ENCODE measurements at places on chromosomes 16 and 17.

DNA sequence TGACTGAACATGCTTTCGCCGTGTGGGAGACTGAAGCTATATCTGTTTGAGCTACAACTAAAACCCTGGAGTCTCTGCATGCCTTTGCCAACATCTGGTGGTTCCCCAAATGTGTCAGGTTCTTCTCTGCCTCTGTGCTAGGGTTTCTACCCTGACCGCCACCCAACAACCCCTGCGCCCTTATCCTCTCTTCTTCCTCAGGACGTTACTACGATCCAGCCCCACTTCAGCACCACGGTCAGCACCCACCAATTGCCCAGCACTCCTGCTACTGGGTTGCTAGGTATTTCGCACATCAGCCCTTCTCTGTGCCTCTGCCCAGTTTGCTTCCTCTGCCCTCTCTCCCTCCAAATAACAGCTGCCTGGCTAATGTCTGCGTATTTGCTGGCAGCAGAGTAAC lies 106.3 kb upstream of the HSBP1 start:
- no peak for DNase-seq

DNA sequence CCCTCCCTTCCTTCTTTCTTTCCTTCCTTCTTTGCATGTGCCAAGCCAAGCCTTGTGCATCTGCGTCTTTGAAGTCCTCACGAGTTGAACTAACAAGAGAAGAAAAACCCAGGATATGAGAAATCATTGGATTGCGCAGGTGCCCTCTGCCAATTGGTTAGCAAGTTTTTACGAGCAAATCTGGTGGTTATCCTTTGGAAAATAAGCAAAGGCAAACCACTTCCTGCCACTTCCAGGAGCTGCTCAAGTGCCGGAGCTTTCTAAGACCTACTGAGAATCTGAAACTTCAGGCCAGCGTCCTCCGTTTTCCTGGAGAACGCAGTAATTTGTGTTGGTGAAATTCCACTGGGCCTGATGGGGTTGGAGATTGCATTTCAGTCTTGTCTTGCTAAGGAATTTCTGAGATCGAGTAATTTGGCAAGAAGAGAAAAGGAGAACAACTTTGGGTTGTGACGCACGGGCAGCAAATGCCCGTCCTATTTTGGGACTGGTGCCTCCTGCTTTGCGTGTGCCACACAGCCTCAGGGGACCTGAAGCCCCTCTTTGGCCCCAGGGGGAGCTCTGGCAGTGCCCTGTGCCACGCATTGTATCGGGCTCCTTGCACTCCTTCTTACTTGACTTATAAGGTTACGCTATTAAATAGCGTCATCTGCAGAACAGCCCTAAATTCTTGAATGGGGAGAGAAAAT lies 56.4 kb downstream of the CMIP start:
- DNase-seq, result no peak

DNA sequence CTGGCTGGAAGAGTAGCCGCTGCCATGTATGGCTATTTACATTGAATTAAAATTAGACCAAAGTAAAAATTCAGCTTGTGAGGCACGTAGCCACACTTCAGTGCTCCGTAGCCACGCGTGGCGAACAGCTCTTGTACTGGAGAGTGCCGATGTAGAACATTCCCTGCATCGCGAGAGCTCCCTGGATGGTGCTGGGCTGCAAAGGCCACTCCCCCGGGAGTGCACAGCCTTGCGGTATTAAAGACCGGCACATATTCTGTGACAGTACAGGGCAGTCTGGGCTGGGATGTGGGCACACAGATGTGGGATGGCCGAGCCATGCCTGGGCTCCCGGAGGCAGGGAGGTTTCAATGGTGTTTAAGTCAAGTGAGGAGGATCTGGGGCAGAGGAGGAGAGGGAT lies 102.2 kb downstream of the CMIP start:
- no peak for DNase-seq

- DNase-seq, result no peak
Observed at GRCh38 chr17:10013365-10014112, 108.5 kb upstream of the RCVRN start.

DNA sequence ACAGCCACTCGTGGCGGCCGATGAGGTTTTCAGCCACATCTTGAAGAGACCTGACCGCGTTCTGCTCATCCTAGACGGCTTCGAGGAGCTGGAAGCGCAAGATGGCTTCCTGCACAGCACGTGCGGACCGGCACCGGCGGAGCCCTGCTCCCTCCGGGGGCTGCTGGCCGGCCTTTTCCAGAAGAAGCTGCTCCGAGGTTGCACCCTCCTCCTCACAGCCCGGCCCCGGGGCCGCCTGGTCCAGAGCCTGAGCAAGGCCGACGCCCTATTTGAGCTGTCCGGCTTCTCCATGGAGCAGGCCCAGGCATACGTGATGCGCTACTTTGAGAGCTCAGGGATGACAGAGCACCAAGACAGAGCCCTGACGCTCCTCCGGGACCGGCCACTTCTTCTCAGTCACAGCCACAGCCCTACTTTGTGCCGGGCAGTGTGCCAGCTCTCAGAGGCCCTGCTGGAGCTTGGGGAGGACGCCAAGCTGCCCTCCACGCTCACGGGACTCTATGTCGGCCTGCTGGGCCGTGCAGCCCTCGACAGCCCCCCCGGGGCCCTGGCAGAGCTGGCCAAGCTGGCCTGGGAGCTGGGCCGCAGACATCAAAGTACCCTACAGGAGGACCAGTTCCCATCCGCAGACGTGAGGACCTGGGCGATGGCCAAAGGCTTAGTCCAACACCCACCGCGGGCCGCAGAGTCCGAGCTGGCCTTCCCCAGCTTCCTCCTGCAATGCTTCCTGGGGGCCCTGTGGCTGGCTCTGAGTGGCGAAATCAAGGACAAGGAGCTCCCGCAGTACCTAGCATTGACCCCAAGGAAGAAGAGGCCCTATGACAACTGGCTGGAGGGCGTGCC lies 30.1 kb downstream of the CIITA start:
- DNase-seq, result no peak

DNA sequence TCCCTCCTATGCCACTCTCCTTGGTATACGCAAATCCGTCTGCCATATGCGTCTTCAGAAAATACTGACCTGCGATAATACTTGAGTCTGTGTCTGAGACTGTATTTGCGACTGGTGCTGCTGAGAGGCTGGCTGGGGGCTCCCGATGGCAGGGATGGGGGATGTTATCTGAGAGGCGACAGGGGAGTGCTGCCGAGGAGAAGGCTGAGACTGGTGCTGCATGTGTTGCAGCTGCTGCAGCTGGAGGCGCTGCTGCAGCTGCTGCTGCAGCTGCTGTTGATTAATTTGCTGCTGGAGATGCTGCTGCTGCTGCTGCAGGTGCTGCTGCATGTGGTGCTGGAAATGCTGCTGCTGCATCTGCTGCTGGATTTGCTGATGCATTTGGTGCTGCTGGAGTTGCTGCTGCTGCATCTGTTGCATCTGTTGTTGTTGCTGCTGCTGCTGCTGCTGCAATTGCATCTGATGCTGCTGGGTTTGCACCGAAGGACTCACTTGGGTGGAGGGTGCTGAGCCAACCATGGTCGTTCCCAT lies 107.7 kb downstream of the TOX3 start:
- no peak for DNase-seq

DNA sequence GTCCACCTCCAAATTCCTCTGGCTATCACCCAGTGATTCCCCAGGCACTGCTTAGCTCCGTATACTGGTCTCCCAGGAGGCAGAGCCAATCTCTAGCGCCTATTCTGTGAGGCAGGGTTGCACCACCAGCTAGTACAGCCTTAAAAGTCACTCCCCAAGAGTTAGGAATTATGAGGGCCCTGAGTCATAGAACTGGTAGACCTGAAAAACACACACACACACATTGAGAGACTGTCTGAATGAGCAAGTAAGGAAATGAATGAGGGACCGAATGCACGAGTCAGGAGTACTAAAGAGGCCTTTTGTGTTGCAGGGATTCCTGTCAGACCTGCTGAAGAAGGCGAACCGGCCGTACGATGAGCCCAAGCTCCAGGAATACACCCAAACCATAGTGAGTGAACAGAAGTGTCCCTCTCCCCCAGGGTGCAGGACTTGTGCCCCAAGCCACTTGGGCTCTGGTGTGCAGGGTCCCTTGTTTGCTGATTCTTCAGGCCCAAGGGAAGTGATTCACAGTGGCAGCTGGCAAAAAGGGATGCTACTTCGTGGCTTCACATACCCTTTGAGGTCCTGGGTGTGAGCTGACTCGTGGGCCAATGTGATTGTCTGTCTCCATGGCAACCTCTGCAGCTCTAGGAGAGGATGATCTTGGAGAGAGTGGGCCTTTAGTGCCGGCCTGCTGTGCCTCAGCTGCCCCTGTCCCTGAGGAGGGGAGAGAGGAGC lies 24.7 kb downstream of the CALB2 start:
- no peak for DNase-seq

- DNase-seq, result peak; percentile 76
Observed at GRCh38 chr16:48182979-48183537, 27.3 kb upstream of the ABCC12 start.

GRCh38 chr17:50867363-50868139 lies 1.4 kb upstream of the TOB1 start:
- peak; percentile 94 for DNase-seq

All from NCI-H2171 (cell line).